ENCODE measurements at places on chromosomes 11 and 22.

GRCh38 chr11:125750629-125751028, 4.5 kb downstream of the PATE1 start:
- DNase-seq: no peak

- no peak for DNase-seq
Measured at GRCh38 chr22:37343348-37343747, 61.0 kb downstream of the CYTH4 start.

- no peak for DNase-seq
Measured at GRCh38 chr11:88043149-88043548, 132.1 kb downstream of the RAB38 start.

DNA sequence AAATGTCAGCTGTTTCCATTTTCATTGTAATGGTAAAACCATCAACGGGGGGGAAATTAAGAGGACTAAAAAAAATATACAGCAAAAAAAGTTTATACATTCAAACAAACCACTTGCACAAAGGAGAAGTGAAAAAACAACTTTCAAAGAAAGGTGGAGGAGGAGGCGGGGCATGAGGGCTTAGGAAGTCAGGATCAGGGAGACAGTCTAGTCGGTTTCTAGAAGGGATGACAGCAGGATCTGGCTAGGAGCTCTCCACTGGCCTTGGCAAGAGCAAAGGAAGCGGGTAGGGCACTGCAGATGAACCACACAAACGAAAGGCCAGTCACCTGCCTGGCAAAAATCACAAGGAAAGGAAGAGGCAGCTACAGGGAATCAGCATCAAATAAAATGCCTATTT, 31.0 kb downstream of the NAP1L4 start:
- no peak for DNase-seq

GRCh38 chr11:36453678-36454077, 56.4 kb downstream of the TRAF6 start:
- no peak for DNase-seq

- DNase-seq: no peak
Measured at GRCh38 chr11:69299023-69299461, 5.1 kb downstream of the MYEOV start.

GRCh38 chr11:112784323-112785073, 176.7 kb upstream of the NCAM1 start:
- no peak for DNase-seq

DNA sequence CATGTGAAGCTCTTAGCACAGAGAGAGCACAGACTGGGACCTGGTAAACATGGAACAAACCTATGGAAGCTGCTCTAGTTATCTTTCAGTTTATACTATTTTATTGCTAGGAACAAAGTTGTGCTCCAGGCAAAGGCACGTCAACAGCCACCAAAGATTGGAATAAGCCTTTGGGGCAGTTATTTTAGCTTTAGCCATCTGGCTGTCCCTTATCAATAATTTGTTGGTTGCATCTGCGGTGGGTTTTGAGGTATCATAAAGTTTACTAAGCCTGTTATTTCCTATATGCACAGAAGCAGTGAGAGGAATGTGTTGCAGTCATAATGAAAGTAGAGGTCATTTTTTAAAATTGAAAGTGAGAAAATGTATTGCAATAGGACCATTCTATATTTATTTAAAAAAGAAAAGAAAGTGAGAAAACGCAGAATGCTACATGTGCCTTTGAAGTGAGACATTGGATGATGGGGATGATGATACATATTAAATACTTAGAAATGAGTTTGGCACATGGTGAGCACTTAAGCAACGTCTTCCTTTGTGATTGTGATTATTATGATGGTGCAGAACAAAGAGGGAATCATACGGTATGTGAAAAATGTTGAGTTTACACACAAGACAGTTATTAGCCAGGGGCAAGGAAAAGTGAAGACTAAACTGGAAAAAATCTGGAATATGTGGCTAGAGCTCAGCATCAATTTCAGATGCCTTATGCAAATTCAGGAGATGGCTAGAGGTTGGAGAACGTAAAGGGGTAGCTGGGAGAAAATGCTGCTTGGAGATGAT, 58.3 kb downstream of the PRR5L start:
- DNase-seq: no peak

DNA sequence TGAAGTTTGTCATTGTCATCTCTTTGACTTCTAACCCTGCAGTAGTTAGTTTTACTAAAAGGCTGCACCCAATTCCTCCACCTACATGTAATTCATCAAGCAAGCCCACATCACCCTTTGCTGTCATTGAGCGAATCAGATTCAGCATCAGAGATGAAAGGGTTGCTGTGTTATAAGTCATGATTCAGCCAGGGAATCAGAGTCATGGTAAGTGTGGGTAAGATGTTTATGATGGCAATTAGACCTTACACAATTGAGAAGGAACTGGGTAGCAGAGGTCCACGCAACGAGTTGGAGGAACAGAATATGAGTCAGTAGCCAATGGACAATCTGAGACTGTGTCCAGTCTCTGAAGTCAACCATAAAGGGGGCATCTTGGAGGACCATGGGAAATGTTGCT, 162.8 kb upstream of the SNX19 start:
- no peak for DNase-seq

DNA sequence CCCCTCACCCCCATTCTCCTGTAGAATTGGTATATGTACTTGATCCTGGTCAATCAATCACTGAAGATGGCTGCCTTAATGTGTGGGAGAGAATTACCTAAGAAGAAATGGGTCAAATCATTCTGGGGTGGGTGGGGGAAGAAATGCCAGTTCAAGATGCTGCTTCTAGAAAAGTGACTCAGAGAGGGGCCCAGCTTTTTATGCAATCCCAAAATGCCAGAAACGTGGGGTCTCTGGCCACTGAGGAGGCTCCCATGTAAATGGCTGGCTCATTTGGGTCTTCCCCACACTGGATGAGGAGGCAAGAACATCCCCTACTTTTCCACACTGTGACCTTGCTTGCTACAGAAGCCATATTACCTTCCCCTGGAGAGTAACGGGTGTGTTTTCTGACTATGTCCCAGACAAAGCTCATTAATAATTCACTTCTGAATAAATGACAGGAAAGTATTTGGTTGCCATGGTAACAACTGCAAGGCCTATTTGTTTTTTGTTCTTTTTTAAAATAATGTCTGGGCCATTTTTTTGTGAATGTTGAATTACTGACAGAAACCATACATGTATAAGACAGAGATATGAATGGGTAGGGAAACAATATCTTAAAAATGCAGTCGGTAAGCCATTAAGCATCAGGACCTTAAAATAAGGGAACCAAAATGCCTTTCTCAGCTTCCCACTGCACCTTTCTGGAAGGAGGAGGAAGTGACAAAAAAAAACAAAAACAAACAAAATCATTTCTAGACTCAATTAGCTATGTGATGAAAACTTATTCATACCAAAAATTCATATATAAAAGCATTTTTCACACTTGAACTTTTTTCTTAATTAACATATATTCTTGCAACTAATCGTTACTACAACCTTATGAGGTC, 32.0 kb downstream of the SLC1A2 start:
- DNase-seq: no peak

DNA sequence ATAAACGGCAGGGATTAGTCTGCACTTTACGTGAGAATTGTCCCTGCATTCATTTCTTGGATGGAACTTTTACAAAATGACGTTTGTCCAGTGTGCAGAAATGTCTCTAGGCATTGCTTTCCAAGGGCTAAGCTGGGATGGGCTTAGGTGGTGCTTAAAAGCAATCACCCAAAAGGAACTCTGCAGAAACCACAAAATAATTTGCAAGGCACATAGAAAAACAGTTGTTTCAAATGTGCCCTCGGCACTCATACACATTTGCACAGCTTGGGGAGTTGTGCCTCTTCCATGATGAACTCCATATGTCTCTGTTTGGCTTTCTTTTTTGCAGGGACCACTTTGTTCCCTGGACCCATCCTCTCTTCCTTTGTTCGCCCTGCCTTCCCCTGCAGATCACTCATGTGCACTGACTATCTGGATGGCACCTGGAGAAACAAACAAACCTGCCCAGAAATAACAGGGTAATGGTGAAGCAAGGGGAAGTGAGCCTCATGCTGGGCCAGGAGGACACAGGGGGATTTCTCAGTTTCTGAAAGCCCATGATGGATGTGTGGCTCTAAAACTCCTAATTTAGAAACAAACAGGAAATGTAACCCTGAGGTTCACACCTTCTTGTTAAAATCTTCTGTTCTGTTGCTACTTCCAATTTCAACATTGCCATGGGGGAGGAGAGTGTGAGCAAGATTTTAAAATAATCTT, 150.2 kb downstream of the SNX19 start:
- no peak for DNase-seq

- no peak for DNase-seq
Measured at GRCh38 chr11:35436581-35437250, 17.4 kb upstream of the SLC1A2 start.

- no peak for DNase-seq
Measured at GRCh38 chr11:12741671-12742216, 67.5 kb downstream of the TEAD1 start.

GRCh38 chr22:47014636-47015345, 252.3 kb downstream of the TBC1D22A start:
- no peak for DNase-seq

GRCh38 chr11:73187854-73188253, 30.2 kb upstream of the P2RY2 start:
- DNase-seq: no peak

GRCh38 chr11:45450189-45450588, 164.0 kb upstream of the SYT13 start:
- DNase-seq: no peak

- no peak for DNase-seq
Measured at GRCh38 chr22:42805998-42806830, 50.9 kb downstream of the ARFGAP3 start.

- no peak for DNase-seq
Measured at GRCh38 chr11:17791144-17791543, 56.6 kb downstream of the KCNC1 start.

DNA sequence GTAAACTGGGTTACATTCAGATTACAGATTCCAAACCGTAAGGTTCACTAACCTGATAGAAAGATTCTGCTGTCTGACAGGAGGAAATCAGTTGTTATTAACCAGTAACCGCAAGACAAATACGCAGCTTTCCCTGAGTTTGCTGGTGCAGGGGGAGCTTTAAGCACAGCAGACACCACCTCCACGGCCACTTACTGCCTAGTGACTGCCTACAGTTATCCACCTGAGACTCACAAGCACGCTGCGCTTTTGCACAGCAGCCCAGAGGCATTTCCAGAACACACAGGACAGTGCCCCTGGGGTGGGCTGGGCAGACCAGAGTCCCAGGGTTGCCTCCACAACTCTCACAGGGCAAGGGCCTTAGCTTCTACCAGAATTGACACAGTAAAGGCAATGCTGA, 90.9 kb downstream of the CTTN start:
- no peak for DNase-seq

DNA sequence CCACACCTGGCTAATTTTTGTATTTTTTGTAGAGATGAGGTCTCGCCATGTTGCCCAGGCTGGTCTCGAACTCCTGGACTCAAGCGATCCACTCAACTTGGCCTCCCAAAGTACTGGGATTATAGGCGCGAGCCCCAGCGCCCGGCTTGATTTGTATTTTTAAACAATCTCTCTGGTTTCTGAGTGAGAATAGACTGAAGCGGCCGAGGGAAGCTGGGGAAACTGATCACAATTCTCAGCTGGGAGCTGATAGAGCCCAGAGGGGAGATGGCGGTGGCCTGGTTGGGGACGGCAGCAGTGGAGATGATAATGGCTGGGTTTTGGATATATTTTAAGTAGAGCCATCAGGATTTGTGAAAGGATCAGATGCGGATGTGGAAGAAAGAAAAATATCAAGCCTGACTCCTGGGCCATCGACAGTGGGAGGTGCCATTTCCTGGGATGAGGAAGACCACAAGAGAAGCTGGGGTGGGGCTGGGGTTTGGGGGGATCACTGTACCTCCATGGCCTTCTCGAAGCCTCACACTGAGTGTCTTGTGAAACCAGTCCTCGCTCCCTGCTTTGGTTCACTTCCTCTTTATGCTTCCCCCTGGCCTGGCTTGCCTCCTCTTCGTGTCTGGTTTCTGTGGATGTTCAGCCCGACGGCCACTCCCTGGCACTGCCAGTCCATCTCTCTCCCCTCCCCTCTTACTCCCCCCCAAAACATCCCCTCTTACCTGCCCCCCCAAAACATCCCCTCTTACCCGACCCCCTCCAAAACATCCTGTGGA, 51.9 kb downstream of the IGLL1 start:
- no peak for DNase-seq

- no peak for DNase-seq
Measured at GRCh38 chr11:70089631-70090030, 11.5 kb downstream of the ANO1 start.

Data from activated CD8-positive, alpha-beta memory T cell treated with anti-CD3 and anti-CD28 coated beads for 1 hour (primary cell).